Uterus (tissue), 4 donors: ENCODE measurements at places on chromosomes 7 and 10. TPM values are rescaled to one million over a fixed set of nuclear protein-coding genes. Genes with fewer than 3 reads are reported as not detected.

BHLHA15 gene
- 0.41 TPM for total RNA-seq

GRCh38 chr7:156639426-156640256, 933 bp upstream of the RNF32 start:
- no peak for DNase-seq
- H3K4me1 ChIP-seq: no peaks in the 10 kb centered on the region
- no peak overlapping the region for H3K27ac ChIP-seq
- no peaks in the 10 kb centered on the region for H3K27me3 ChIP-seq
- no peaks in the 10 kb centered on the region for H3K36me3 ChIP-seq

GRCh38 chr10:5449823-5450222, 37.5 kb downstream of the NET1 start:
- H3K27ac ChIP-seq: peak overlapping the region; percentile 88
- peak; percentile 78 for DNase-seq
- no peaks in the 10 kb centered on the region for H3K4me1 ChIP-seq
- H3K27me3 ChIP-seq: no peaks in the 10 kb centered on the region

GRCh38 chr10:8254350-8254749, 199.9 kb downstream of the GATA3 start:
- H3K27me3 ChIP-seq: no peaks in the 10 kb centered on the region
- no peak for DNase-seq
- H3K4me3 ChIP-seq: no peak overlapping the region
- no peak overlapping the region for H3K27ac ChIP-seq
- no peaks in the 10 kb centered on the region for H3K4me1 ChIP-seq

CCDC172 gene
- not detected for total RNA-seq

ITGA8 gene
- total RNA-seq: 9.4 TPM

DNA sequence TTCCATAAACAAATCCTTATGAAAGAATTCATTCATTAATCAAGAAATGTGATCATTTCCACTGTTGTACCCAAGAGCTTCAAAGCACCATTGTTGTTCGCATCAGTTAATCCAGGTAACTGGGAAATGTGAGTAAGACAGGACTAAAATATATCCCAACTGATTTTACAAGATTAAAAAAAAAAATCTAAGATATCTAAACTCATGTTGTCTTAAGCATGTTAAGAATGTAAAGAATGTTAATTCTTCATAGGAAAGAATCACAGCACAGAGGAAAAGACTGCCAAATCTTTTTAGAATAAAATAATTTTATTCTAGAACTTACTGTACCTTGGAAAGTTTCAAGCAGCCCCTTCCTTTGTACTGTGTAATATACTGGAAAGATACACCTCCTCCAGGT, 16.4 kb downstream of the FZD1 start:
- no peaks in the 10 kb centered on the region for H3K36me3 ChIP-seq
- H3K4me1 ChIP-seq: no peaks in the 10 kb centered on the region
- H3K4me3 ChIP-seq: no peak overlapping the region
- DNase-seq: no peak
